ENCODE measurements at places on chromosomes 4 and X.
A peak's percentile ranks its signal among the peaks of the same experiment; 100 is the strongest.

DNA sequence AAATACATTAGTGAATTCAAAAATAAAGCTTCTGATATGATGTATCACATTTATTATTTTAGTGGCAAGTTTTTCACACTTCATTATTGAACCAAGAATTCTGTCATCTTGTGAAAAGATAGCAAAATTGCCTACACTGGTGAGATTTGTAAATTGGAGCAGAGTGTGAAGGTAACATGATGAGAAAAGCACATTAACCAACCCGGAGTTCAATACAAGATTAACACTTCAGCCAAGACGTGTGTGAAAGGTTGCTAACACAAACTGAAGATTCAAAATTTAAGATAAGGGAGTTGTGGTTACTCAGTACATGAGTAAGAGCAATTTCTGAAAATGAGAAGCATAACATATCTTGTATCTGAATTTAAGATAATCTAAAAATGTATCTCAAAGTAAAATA is 346.7 kb downstream of the PDHA2 start:
- DNase-seq: no peak

DNA sequence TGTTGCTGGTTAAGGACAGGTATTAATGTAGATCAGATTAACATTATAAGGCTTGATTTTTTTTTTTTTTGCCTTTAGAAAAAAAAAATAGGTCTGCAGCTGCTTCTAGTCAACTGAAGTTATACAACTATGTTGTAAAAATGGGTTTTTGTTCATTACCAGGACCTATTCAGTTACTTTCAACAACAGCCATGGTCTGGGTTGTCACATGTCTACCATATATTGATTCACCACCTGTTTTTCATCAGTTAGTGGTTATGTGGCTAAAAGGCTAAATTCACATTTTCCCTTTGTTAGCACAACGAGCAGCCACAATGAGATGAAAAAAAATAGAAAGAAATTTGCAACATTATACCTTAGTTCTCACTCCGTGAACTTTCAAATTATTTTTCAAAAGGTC is 45.5 kb downstream of the GLRB start:
- DNase-seq: no peak

GRCh38 chr4:18676526-18676915 is 655.0 kb upstream of the LCORL start:
- DNase-seq: no peak

- DNase-seq: no peak
Observed at GRCh38 chrX:66167431-66167830, 3.4 kb downstream of the HEPH start.

GRCh38 chr4:109648266-109648996 is 54.8 kb downstream of the CASP6 start:
- DNase-seq: peak; percentile 2

Measured in PC-3 (cell line).